ENCODE measurements at places on chromosomes 6 and 20.

DNA sequence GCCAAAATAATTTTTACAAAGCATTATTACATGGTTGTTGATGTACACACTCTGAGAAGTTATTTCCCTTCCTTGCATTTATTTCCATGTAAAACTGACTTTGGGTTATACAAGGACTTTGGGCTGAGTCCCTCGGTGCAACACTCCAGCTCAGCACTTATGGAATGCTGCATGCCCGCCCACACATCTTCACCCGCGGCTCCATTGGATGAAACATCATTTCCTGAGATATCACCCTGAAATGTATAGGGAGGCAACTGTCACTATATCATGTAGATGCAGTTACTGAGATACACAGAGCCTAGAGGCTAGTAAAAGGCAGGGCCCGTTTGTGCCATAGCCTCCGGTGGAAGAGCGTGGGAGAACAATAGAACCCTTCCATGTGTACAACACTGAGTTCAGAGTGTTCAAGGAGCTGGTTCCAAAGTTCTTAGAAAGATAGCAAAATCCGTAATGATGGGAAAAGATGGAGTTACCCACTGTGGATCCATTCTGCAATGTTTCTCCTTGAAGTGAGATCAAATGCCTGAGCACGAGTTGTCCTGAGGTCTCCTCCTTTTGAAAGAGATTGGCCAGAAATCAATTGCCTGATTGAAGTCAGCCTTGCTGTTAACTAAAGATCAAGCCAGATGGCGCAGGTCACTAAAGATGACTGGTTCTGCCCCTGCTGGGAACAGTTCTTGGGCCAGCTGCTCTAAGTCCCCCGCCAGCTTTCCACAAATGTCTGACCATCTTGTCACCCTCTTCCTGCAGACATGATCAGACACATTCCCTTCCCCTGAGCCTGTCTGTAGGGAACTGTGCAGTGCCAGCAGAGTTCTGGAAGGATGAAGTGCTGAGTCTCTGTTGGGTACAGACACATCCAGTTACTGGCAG lies 100.9 kb upstream of the IYD start:
- no peak for DNase-seq

GRCh38 chr6:139977887-139978332 lies 603.5 kb upstream of the CITED2 start:
- DNase-seq: no peak

- no peak for DNase-seq
Observed at GRCh38 chr20:4592316-4593148, 129.2 kb upstream of the PRND start.

- no peak for DNase-seq
Observed at GRCh38 chr6:156910938-156911337, 133.8 kb downstream of the ARID1B start.

DNA sequence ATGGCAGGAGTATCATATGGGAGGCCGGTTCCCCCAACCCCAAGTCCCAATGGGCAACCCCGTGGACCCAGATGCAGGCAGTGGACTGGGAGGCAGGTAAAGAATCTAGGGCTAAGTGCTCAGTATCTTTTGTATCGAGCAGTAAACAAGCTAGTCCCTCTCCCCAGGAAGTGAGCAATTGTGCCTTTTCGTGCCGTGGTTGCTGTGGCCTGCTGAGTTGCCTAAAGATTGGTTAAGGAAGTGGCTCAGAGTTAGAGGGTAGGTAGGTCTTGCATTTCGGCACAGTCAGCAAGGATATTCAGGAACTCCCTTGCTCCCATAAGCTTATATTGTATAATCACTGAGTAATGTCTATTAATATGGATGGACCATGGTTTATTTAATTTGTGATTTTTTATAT lies 1.3 kb upstream of the DNAH8 start:
- DNase-seq: peak; percentile 16

DNA sequence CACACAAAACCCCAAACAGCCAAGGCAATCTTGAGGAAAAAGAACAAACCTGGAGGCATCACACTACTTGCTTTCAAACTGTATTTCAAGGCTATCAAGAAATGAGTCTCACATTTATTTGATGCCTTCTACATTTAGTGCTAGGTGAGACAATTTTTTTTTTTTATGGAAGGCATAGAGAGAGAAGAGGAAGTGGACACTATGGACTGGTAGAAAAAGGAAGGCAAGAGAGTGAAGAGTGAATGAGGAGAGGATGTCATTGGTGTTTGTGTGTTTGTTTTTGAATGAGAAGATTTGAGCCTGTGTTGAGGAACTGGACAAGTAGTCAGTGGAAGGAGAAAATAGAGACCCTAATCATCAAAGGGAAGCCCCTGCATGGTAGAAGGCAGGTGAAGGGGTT lies 182.0 kb upstream of the JAG1 start:
- DNase-seq: no peak

DNA sequence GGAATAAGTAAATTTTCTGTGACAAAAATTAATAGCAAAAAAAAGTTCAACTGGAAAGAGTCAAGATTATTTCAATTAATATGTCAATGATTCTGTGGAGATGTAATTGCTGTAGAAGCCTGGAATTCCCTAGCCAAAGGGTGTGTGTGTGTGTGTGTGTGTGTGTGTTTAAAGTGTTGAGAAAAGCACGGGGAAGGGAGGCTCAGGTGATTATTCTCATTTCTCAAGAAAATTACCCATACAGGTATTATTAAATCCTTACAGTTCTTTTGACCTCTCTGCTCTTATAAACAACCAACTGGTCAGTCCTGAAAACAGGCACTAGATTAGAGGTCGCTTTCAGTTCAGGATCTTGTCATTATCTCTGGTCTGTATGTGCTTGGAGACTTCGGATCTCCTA lies 129.3 kb upstream of the SASH1 start:
- no peak for DNase-seq

GRCh38 chr6:14017626-14018475 lies 93.1 kb downstream of the RNF182 start:
- DNase-seq: no peak

GRCh38 chr6:112253841-112254816 lies at the start of gene LAMA4:
LAMA4 (minus strand) TSS chr6:112254567; CDS start chr6:112254150, 417 bp downstream.
- no peak for DNase-seq

GRCh38 chr6:44219053-44219814 lies 2.5 kb downstream of the MYMX start:
- DNase-seq: no peak

- no peak for DNase-seq
Observed at GRCh38 chr20:57464642-57465211, 60.2 kb downstream of the CTCFL start.

DNA sequence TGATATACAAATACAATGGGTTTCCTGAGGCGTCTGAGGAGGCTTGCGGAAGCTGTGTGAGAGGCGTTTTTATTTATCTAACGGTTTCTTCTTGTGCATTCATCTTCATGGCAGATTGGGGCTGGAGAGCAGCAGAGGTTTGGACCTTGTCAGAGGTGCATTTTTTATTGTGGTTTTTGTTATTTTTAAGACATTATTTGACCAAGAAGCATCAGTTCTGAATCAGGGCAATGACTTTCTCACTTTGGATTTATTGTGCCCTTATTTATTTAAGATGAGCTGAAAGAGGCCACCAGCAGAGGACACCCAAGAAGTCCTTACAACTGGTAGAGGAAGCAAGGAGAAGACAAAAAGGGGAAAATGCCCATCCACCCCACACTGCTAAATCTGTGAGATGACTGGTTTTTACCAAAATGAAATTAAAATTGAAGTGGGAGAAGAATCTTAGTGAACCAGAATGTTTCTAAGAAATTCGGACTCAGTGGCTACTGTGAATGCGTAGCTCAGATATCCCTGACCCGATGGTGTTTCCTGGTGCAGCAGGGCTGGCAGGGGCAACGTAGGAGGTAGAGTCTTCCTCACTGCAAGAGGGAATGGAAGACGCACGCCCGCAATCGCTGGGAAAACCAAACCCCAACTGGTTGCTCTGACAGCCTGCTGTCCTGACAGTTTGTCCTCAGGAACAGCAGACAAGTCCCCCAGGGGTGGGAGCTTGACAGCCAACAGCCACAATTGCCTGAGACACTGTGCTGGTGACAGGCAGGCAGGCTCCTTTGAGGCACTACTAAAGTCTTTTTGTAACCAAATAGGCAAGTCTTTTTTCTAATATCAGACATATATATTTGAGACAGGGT lies 14.2 kb downstream of the PRR18 start:
- no peak for DNase-seq

All from effector memory CD4-positive, alpha-beta T cell (primary cell).